ENCODE measurements at places on chromosomes 2 and 18. TPM values are rescaled to one million over a fixed set of nuclear protein-coding genes. Genes with fewer than 3 reads are reported as not detected.

GRCh38 chr18:78768656-78769501 lies 210.7 kb upstream of the SALL3 start:
- peak; percentile 24 for DNase-seq

DNA sequence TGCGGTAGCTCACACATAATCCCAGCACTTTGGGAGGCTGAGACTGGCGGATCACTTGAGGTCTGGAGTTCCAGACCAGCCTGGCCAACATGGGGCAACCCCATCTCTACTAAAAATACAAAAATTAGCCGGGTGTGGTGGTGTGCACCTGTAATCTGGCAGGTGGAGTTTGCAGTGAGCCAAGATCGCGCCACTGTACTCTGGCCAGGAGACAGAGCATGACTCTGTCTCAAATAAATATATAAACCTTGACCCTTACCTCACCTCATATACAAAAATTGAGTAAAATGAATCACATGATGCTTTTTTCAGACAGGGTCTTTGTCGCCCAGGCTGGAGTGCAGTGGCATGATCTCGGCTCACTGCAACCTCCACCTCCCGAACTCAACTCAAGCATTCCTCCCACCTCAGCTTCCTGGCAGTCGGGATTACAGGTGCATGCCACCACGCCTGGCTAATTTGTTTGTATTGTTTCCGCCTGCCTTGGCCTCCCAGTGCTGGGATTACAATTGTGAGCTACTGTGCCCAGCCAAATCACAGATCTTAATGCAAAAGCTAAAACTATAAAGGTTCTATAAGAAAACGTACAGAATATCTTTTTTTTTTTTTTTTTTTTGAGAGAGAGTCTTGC lies 25.3 kb downstream of the XPO1 start:
- no peak for DNase-seq

- peak; percentile 56 for DNase-seq
These were observed 648 bp downstream of the ARID5A start for GRCh38 chr2:96537066-96537733.

GRCh38 chr2:55147041-55147440 lies 85.1 kb downstream of the CLHC1 start:
- no peak for DNase-seq

GRCh38 chr18:52588931-52589330 lies 248.9 kb downstream of the DCC start:
- no peak for DNase-seq

GRCh38 chr2:101758001-101758400 lies 60.5 kb downstream of the MAP4K4 start:
- peak; percentile 56 for DNase-seq

DNA sequence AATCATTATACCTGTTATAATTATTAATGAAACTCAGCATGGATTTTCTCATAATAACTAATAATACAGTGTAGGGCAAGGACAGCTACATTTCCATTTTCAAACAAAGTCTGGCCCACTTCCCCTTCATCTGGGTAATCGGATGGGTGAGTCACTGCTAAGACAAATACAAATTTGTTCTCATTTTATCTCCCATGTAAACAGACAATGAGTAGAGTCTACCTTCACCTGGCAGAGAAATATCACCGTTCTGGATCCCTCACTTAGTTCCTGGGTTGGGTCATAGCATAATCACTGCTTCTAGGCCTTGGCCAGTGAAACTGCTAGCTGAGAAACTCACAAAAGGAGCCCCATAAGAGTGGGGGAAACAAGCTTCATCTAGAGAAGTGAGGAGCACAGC lies 9.2 kb downstream of the CNTNAP5 start:
- no peak for DNase-seq

DNA sequence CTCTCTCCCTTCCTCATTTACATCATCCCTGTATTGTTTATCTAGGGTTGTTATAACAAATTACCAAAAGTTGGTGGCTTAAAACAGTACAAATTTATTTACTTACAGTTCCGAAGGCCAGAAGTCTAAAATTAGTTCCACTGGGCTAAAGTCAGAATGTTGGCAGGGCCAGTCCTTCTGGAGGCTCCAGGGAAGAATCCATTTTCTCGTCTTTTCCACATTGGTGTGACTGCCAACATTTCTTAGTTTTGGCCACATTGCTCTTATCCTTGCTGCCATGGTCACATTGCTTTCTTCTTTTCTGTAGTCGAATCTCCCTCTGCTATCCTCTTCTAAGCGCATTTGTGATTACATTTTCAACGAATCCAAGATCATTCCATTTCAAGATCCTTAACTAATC lies 34.7 kb downstream of the ICOS start:
- DNase-seq: no peak

DNA sequence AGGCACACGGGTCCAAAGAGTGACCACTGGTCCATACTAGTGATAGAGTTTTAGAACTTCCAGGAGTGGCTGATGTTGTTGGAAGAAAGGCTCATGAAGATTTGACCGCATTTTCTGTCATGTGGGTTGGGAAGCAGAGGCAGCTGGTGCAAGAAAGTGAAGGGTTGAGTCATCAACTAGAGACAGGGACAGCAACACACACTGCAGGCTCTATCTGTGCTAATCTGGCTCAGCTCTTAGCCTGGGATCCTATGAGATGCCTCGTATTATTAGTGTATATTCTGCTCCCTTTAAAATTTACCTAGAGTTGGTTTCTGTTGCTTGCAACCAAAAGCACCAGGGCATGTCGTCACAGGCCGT lies 2.5 kb upstream of the SH3RF3 start:
- DNase-seq: peak; percentile 69

- DNase-seq: no peak
These were observed 8.0 kb downstream of the ME2 start for GRCh38 chr18:50886929-50887328.

DNA sequence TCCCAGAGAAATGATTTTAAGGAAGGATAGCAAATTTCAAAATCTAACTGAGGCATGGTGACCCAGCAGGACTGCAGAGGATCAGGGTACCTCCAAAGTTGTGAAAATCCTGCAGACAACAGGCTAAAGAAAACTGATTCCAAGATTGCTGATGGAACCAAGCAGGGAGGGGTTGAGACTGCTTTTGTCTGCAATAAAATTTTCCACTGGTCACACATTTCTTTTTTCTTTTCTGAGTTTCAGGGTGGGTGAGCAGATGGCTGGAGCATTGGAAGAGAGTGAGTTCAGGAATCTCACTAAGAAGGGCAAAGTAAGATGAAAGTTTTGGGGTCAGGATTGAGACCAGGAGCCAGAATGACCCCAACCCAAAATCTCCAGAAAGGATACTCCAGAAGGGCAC lies 321.0 kb downstream of the TNS1 start:
- DNase-seq: no peak

- no peak for DNase-seq
These were observed 630.2 kb downstream of the ARHGAP15 start for GRCh38 chr2:143759455-143759854.

GRCh38 chr18:32042337-32042736 lies 23.7 kb downstream of the RNF125 start:
- DNase-seq: no peak

DNA sequence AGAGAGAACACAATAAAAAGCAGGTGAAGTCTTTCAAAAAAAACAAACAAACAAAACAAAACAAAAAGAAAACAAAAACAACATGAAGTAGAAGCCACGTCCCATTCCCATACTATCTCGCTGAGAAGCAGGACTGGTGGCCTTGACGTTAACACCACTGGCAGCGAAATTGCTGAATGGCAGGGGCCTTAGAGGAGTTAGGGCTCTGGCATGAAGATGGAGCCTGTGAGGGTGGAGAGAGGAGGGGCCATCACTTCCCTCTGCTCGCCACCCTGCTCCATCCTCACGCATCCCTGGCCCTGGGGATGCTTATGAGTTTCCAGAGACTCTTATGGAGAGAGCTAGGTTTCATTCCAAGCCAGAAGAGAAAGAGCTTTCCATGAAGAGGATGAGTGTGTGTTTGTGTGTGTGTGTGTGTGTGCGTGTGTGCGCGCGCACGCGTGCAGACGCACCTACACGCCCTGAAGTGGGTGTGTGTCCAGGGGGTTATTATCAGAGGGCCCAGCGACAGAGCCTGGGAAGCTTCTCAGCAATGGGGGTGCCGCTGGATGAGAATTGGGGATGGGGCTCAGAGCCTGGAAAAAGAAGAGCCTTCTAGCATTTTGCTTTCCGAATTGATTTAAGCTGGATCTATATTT lies 20.4 kb upstream of the IMPA2 start:
- DNase-seq: no peak

GRCh38 chr2:15316370-15316814 lies 244.7 kb downstream of the NBAS start:
- DNase-seq: no peak

GRCh38 chr2:9908639-9909038 lies 42.9 kb upstream of the GRHL1 start:
- DNase-seq: no peak

DNA sequence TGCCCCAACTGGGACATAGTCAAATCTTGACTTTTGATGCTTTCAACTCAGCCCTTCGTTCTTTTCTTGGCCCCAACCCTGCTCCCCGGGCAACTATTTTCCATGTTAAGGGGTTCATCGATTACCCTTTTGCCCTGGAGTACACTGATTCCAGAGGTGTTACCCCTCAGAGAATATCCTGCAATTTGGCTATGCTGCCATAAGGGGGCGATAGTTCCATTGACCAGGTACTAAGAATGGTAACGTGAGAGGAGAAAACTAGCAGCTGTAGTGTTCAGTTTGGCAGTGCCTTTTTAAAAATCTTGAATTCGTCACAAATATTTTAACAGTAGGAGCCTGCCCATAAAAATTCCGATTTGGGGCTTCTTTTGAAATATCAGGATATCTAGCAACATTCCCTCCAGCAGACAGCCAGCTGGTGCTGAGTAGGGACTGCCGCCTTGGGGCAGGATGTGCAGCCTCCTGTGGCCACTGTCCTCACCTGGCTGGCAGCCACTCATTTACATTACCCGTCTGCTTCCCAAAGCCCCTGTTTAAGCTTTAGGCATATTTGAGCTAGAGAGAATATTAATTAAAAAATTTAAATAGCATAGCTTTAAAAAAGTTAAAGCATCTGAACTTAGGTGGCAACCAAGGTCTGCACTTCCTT lies 146.3 kb upstream of the SKOR2 start:
- no peak for DNase-seq

DNA sequence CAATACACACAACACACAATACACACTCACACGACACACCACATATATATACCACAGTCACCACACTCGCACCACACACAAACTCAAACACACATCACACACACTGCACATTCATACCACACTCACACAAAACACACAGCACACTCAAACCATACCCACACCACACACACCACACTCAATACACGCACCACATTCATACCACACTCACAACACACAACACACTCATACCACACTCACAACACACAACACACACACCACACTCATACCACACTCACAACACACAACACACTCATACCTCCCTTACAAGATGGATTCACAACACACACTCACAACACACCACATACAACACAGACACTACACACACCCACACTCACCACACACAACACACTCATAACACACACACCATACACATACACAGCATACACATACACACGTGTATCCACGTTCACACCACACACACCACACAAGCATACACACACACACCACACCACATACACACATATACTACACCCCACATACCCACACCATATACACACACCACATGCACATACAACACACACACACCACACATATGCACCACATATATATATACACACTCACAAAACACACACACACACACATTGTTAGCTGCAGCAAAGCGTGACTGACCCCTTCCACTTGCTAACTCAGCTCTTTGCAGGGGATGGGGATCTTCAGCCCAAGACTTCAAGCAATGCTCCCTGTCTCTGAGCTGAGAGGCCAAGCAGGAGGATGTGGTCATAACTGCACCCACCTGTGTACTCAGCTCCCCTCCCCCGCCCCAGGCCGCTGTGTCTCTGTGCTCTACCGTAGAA lies 59.0 kb downstream of the SDC1 start:
- peak; percentile 45 for DNase-seq

DNA sequence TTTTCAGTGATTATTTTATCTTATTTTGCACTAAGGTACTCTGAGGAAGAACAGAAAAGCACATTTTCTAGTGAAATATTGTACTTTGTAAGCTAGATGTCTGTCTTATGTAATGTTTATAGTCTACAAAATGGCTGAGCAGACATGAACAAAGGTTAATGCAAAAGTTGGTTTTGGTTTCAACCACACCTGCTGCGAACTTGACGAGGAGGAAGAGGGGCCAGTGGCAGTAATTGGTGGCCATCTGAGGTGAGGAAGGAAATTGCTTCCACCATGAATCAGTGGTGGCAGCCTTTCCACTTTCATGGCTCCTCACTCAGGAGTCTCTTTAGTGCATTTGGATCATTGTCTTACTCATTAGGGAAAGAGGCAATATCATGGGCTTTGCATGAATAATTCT lies 894.2 kb downstream of the CNTNAP5 start:
- DNase-seq: no peak

The AQP12A gene
- not detected for total RNA-seq

The PDE11A gene
- total RNA-seq: 0.38 TPM

The KRTCAP3 gene
- total RNA-seq: not detected

The GPR75 gene
- 2.3 TPM for total RNA-seq

The DIPK1C gene
- total RNA-seq: not detected

The KCNS3 gene
- total RNA-seq: 4.9 TPM

The DTNA gene
- total RNA-seq: 5.8 TPM

The C2orf92 gene
- not detected for total RNA-seq

The ESPNL gene
- 6.9 TPM for total RNA-seq
